ENCODE measurements at places on chromosomes 1 and 21. TPM values are rescaled to one million over a fixed set of nuclear protein-coding genes. Genes with fewer than 3 reads are reported as not detected.

DNA sequence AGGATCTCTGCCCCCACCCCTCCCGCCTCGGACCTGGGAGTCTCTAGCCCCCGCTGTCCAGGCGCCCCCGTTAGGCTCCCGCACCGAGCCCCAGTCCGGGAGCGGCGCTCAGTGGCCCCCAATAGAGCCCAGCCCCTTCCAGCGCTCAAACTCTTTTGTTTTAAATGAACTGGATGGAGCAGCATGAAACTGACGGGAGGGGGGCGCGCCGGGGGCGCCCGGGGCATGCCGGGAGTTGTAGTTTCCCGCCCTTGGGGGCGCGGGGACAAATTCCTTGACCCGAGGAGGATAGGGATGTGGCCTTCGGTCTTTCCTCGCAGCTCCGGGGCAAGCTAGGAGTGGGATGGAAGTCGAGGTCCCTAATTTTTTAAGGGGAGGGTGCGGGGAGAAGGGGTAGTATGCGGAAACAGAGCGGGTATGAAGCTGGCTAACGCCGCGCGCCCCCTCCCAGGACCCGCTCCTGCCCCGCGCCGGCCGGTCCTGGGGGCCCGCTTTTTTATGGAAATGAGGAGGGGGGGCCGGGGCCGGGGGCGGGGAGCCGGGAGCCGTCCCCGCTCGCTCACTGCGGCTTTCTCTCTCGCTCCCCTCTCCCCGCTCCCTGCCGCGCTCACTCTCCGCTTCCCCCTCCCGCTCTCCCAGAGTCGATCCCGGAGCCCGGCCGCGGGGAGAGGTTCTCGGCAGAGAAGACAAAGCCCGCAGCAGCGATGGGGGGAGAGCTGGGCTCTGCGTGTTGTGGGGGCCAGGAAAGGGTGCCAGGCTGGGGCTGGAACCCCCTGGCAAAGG lies at the start of gene MEX3A:
Gene MEX3A (minus strand): TSS at position 157 of the 783 bp plus-strand sequence. CDS start 467 bp downstream, outside the sequence.
- peak; percentile 88 for DNase-seq
- H3K4me1 ChIP-seq, result peaks cover 38% of the 10 kb centered on the region
- H3K27ac ChIP-seq, result peak within 1 kb of the TSS; percentile 68

DNA sequence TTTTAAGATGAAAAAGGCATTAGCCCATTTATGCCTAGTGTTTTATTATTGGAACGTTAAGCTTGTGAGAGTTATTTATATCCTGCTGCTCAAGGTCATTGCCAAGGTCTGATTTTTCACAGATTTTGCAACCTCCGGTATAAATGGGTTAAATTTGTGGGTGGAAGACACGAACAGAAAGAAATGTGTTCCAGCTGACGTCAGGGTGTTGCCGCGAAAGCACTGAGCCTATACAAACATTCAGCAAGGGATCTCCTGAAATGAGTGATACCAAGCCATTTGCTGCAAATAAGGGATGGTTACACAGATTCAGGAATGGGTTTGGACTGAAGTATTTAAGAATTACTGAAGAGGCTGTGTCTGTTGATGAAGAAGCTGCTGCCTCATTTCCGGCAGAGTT lies 32.2 kb downstream of the TMED5 start:
- H3K36me3 ChIP-seq, result peaks cover 26% of the 10 kb centered on the region
- no peak overlapping the region for H3K4me3 ChIP-seq
- H3K27ac ChIP-seq, result no peak overlapping the region
- DNase-seq, result no peak

GRCh38 chr1:162391790-162392563 lies 10.4 kb downstream of the C1orf226 start:
- no peaks in the 10 kb centered on the region for H3K27me3 ChIP-seq
- no peaks in the 10 kb centered on the region for H3K4me1 ChIP-seq
- H3K4me3 ChIP-seq, result no peak overlapping the region
- H3K36me3 ChIP-seq, result no peaks in the 10 kb centered on the region
- H3K27ac ChIP-seq, result no peak overlapping the region
- DNase-seq, result no peak

GRCh38 chr1:9766759-9767442 lies 56.9 kb downstream of the CLSTN1 start:
- no peak overlapping the region for H3K4me3 ChIP-seq
- H3K36me3 ChIP-seq, result no peaks in the 10 kb centered on the region
- H3K4me1 ChIP-seq, result no peaks in the 10 kb centered on the region

- no peak for DNase-seq
- no peak overlapping the region for H3K27ac ChIP-seq
- peaks cover 20% of the 10 kb centered on the region for H3K4me1 ChIP-seq
- H3K36me3 ChIP-seq, result peaks cover 6% of the 10 kb centered on the region
Measured at GRCh38 chr1:182587093-182587492, 2.0 kb downstream of the RNASEL start.

The FNBP1L gene
- 16.8 TPM for total RNA-seq

The UTS2 gene
- not detected for total RNA-seq

Data from sigmoid colon (tissue), 7 donors.